ENCODE measurements at places on chromosomes 5 and 9. TPM values are rescaled to one million over a fixed set of nuclear protein-coding genes. Genes with fewer than 3 reads are reported as not detected.

The CDC20B gene
- 0.38 TPM for total RNA-seq

The RASGEF1C gene
- 0.36 TPM for total RNA-seq

The NXNL2 gene
- 1.8 TPM for total RNA-seq

The TRIP13 gene
- 9.3 TPM for total RNA-seq

The LAMC3 gene
- 0.38 TPM for total RNA-seq

The PCDHB13 gene
- 4.7 TPM for total RNA-seq

The RANBP17 gene
- total RNA-seq: 22.0 TPM

The LCN9 gene
- total RNA-seq: 2.0 TPM

The DEPDC1B gene
- total RNA-seq: 29.1 TPM

The ENTPD8 gene
- 3.5 TPM for total RNA-seq

The CCNG1 gene
- 214 TPM for total RNA-seq

The SPINK6 gene
- total RNA-seq: not detected

The GPRIN1 gene
- 3.3 TPM for total RNA-seq

The LPCAT1 gene
- total RNA-seq: 97.1 TPM

The DOCK2 gene
- total RNA-seq: 0.82 TPM

The AFF4 gene
- total RNA-seq: 69.9 TPM

Data from type B pancreatic cell (in vitro differentiated cells).